Thymus (tissue), 14 donors: ENCODE measurements at places on chromosomes 6 and 20. TPM values are rescaled to one million over a fixed set of nuclear protein-coding genes. Genes with fewer than 3 reads are reported as not detected.

DNA sequence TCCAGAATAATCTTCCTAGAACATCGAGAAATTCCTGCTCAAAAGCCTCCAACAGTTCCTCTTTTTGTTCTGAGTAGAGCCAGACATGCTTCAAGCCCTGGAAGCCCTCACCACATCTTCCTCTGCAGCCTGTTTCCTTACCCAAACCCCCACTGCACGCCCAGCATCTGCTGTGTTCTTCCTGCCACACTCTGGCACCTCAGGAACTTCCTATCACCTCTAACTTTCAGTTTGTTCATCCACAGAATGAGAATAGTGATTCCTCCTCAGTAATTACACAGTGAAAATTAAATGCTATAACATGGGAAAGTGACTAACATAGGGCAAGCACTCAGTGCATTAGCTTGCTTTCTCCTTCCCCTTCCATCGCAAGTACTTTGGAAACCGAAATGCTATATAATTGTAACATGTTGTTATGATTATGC is 26.3 kb downstream of the C6orf89 start:
- DNase-seq: peak; percentile 81

GRCh38 chr6:31399589-31400466 is 3.6 kb upstream of the MICA start:
- peak; percentile 44 for DNase-seq

DNA sequence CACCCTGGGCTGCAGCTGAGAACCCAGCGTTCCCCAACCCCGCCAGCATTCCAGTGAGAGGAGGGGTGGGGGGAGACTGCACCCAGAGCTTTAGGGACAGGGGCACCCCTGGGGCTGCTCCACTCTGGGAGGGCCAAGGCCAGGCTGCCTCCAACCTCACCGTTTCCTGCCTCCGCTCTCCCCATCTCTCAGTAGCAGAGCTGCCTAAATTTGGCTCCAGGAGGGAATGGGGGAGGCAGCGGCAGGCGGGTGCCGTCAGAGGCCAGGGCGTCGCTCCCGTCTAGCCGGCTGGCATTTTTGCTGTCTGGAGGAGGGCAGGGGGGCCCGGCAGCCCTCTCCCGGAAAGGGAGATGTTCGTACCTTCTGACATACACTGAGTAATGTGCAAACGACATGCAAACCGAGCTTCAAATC is 46.6 kb downstream of the NOL4L start:
- no peak for DNase-seq

- DNase-seq: no peak
Observed at GRCh38 chr6:151716526-151716932, 91.0 kb upstream of the ESR1 start.

DUSP22 gene
- 17.9 TPM for total RNA-seq

DNA sequence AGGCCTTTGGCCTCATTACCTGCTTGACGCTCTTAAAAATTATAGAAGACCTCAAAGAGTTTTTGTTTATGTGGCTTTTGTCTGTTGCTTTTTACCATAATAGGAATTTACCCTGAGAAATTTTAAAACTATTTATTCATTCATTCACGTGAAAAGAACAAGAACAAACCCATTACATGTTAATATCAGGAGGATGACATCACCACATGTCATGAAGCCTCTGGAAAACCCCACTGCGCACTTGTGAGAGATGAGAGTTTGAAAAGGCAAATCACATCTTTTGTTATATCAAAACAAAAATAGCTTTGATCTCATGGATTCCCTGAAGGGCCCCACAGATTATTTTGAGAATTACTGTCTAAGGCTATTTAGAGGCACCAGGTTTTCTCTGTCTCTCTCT is 61.3 kb upstream of the EYA2 start:
- no peak for DNase-seq

DNA sequence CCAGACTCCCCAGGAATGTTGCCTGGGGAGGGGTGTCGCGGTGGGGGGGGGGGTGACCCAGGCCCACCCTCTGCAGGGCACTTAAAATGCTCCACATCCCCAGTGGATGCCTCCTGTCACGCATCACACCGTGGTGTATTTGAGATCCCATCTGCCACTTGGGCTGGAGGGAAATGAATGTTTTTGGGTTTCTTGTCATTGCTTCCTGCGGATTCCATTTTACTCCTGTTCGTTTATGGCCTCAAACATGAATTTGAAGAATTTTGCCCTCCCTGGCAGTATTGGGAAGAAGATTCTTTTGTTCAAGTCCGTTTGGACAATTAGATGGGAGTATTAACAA is 544 bp upstream of the KHDC1 start:
- no peak for DNase-seq

DNA sequence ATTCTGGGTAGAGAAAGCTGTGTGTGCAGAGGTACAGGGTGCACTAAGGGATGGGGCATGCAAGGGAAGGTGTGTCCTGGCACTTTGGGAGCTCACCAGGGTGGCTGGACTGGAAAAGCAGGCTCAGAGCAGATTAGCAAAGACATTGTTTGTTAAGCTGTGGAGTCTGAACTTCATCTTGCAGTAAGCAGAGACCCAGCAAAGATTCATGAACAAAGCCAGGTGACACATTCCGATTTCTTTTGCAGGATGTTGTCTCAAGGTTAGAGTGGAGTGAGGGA is 28.8 kb downstream of the DUSP22 start:
- DNase-seq: no peak

GRCh38 chr6:116387374-116387773 is 16.6 kb downstream of the DSE start:
- DNase-seq: no peak

GRCh38 chr6:136383268-136383937 is 93.8 kb upstream of the BCLAF1 start:
- no peak for DNase-seq

DNA sequence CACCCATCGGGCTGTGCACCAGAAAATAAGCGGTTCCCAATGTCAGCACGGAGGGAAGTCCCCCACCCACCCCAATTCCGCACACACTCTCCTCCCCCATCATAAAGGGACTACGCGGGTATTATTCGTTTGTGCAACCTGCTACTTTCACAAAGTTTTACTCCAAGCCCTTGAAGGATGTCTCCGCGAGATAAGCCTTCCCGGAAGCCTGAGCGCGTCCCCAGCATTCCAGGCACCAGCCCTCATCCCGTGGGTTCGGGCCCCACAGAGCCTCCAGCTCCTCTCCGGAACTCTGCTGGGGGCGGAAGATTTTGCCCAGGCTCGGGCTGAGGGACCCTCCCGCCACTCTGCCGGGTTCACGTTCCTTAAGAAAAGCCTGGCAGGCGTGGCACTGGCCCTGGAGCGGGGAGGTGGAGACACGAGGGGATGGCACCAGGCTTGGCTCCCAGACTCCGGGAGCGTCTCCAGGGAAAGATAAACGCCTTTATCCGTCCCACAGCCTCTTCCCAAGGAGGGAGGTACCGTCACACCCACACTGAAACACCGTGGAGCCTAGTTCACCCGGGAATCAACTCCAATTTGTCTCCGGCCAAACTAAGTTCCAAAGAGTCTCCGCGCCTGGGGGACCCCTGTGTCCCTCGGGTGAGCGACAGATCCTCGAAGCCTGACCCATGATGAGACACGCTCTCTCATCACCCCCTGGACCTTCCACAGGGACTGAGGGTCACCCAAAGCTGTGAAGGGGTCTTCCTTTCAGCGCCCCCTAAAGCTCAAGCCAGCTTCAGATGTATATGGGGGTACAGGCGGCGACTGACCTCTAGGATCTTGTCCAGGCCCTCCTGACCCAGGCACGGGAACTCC is 934 bp downstream of the KCNK5 start:
- no peak for DNase-seq

LIME1 gene
- 80.5 TPM for total RNA-seq

- no peak for DNase-seq
Observed at GRCh38 chr6:5828296-5828695, 178.4 kb downstream of the NRN1 start.

DNA sequence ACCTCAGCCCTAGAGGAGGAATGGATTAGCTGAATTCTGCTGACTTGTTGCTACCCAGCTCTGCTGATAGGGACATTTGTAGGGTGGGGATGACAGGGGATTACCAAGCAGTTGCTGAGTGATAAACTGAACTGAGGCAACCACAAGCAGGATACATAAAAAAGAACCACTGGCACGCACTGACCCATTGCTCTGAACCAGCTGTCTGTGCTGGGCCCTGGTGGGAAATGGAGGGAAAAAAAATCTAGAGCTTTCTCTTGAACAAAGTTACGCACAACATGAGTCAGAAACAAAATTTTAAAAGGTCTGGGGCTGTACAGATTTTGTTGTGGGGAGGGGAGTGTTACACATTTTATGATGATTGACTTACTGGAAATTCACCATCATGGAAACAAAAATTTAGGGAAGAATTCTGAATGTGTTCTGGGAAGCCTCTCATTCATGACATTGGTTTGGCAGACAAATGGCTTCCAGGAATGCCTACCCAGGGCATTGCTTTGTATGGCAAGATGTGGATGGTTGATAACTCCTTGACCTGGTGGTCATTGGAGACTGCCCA is 37.7 kb downstream of the FOXO3 start:
- DNase-seq: no peak

GRCh38 chr20:6739406-6739805 is 28.1 kb upstream of the BMP2 start:
- DNase-seq: no peak
